Adrenal gland (tissue), 19 donors: ENCODE measurements at places on chromosomes 6 and 20. TPM values are rescaled to one million over a fixed set of nuclear protein-coding genes. Genes with fewer than 3 reads are reported as not detected.

The NKAPL gene
- 2.2 TPM for polyA plus RNA-seq

The PTGIS gene
- 8.8 TPM for polyA plus RNA-seq

GRCh38 chr20:44891826-44892225, 6.3 kb downstream of the YWHAB start:
- peaks cover 50% of the 10 kb centered on the region for H3K4me1 ChIP-seq
- H3K27me3 ChIP-seq, result no peaks in the 10 kb centered on the region
- DNase-seq, result no peak
- H3K36me3 ChIP-seq, result no peaks in the 10 kb centered on the region
- H3K27ac ChIP-seq, result no peak overlapping the region
- no peak overlapping the region for H3K4me3 ChIP-seq

DNA sequence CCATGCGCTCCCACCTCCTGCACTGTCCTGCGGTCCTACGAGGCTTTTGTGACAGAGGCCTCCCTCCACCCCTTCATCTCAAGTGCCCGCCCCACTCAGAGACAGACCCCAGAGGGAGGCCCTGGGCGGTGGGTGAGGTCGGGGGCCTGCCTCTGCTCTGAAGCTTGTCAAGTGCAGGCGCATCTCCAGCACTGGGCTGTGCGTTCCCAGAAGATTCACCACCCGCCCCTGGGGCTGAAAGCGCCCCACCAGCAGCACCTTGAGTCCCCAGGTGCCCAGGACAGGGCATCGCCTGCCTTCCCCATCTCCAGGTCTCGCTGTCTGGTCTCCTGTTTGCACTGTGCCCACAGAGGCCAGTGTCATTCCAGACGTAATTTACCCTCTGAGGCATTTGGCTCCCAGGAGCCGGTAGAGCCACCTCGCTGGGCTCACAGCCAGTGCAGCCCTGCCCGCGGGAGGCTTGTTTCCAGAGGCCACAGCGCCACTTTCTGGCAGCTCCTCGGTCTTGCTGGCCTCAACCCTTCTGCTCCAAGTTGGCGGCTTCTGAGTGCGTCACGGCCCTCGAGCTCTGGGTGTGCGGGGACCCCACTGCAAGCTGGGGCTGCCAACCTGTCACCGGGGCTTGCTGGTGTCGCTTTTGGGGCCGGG, 191.1 kb downstream of the TAF4 start:
- no peaks in the 10 kb centered on the region for H3K36me3 ChIP-seq
- H3K27me3 ChIP-seq, result no peaks in the 10 kb centered on the region
- H3K4me1 ChIP-seq, result no peaks in the 10 kb centered on the region
- no peak for DNase-seq
- no peak overlapping the region for H3K4me3 ChIP-seq
- no peak overlapping the region for H3K27ac ChIP-seq

DNA sequence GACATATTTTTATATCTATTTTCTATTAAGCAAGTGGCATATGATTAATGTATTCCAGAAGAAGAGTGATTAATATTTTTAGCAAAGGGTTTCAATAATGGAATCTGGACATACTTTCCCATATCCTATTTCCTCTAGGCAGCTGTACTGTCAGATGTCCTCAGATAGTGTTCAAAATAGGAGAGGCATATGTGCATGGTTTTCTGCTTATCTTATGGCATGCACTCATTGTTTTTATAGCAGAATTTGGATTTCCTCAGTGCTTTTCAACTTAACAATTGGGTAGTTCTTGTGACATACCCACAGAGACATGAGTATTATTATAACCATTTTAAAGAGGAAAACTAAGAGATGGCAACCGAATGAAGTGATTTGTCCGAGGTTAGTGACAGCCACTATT, 12.6 kb upstream of the SLC17A5 start:
- no peak overlapping the region for H3K27ac ChIP-seq
- peaks cover 11% of the 10 kb centered on the region for H3K27me3 ChIP-seq
- DNase-seq, result no peak
- no peaks in the 10 kb centered on the region for H3K36me3 ChIP-seq
- no peak overlapping the region for H3K4me3 ChIP-seq

GRCh38 chr6:110067837-110068591, 89.9 kb downstream of the GPR6 start:
- no peaks in the 10 kb centered on the region for H3K27me3 ChIP-seq
- no peaks in the 10 kb centered on the region for H3K4me1 ChIP-seq
- H3K4me3 ChIP-seq, result no peak overlapping the region
- DNase-seq, result no peak
- H3K27ac ChIP-seq, result no peak overlapping the region

- no peak for DNase-seq
- H3K4me1 ChIP-seq, result peaks cover 21% of the 10 kb centered on the region
- H3K36me3 ChIP-seq, result no peaks in the 10 kb centered on the region
- no peaks in the 10 kb centered on the region for H3K27me3 ChIP-seq
- no peak overlapping the region for H3K27ac ChIP-seq
These were observed 61.6 kb upstream of the CEP85L start for GRCh38 chr6:118712969-118713368.
